ENCODE measurements at places on chromosomes 4 and X.

DNA sequence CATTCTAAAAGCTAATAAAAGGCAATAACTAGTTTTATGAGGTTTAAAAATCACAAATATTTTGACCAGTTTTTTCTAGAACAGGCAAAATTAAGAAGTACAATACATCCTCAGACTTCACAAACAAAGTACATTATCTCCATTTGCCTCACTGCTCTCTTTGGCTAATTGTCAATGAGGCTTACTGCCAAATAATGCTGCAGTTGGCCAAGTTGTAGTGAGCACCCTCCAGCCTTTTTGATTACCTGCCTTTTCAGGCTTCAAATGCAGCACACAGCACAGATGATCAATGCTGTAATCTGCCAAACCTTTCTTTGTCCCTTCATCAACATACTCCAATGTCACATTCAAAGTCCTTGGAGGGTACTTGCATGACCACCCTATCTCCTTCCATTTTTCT lies 605.2 kb downstream of the KLHL13 start:
- DNase-seq: peak; percentile 5

GRCh38 chr4:166400270-166400894 lies 527.3 kb downstream of the TLL1 start:
- DNase-seq: peak; percentile 4

DNA sequence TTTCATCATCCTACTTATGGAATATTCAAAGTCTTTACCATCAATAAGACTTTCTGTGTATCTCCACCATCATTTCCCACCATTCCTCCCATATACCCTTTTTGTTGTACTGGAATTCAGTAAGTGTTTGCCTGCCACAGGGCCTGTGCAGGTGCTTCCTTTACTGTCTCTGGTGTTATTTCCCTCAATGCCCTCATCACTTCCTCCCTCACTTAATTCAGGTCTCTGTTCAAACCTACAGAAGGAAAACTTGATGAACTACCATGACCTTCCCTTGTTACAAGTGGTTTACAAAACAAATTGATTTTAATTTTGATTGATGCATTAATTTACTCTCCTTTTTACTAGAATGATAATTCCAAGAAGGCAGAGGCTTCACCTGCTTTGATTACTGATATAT lies 159.5 kb upstream of the FAT4 start:
- DNase-seq: no peak

DNA sequence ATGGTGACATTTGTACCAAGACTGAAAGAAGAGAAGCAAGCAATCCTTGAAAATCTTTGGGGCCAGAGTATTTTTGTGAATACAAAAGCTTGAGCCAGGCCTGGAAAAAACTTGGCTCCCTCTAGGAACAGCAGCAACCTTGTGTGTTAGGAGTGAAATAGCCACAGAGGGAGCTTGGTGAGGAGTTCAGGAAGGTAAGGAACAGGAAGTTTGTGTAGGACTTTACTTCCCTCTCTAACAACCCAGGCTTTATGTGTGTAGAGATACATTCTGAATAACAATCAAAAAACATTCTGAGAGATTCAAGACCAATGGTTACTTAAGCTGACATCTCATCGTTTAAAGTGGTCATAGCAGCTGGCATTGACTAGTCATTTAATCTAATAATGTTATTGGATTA lies 668.5 kb downstream of the PCDH18 start:
- DNase-seq: peak; percentile 12

DNA sequence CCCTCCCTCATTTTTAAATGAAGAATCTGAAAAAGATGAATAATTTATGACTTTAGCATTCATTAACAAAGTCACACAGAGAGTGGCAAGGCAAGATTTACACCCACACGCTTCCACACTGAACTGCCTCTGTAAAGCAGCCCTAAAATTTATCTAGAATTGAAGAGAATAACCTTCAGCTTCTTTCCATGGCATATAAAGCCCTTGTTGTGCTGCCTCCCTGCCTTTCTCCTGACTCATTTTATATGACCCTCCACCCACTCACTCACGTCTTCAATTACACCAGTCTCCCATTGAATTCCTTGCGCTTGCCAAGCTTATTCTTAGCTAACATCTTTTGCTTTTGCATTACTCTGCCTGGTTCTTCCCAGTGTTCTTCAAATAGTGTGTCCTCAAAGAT lies 2649.3 kb downstream of the PCDH7 start:
- DNase-seq: peak; percentile 10

- DNase-seq: no peak
These were observed 711.0 kb downstream of the RPA4 start for GRCh38 chrX:97594646-97595224.

DNA sequence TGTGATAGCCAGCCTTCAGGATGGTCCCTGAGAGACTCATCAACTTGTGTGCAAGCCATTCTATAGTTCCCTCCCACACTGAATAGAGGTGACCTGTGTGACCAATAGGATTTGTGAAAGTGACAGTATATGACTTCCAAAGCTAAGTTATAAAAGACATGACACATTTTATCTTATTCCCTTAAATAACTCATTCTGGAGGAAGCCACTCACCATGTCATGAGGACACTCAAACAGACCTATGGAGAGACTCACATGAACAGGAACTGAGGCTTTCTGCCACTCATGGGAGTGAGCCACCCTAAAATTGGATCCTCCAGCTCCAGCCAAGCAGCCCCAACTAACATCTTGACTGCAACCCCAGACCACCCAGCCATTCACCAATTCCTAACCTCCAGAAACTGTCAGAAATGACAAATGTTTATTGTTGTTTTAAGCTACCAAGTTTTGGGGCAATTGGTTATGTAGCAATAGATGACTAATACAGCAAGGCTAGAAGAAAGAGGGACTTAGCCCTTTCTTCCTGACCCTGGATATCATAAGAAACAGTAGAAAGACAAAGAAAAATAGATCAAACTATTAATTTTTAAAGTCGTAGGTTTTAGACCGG lies 9.0 kb upstream of the CHIC2 start:
- DNase-seq: no peak

DNA sequence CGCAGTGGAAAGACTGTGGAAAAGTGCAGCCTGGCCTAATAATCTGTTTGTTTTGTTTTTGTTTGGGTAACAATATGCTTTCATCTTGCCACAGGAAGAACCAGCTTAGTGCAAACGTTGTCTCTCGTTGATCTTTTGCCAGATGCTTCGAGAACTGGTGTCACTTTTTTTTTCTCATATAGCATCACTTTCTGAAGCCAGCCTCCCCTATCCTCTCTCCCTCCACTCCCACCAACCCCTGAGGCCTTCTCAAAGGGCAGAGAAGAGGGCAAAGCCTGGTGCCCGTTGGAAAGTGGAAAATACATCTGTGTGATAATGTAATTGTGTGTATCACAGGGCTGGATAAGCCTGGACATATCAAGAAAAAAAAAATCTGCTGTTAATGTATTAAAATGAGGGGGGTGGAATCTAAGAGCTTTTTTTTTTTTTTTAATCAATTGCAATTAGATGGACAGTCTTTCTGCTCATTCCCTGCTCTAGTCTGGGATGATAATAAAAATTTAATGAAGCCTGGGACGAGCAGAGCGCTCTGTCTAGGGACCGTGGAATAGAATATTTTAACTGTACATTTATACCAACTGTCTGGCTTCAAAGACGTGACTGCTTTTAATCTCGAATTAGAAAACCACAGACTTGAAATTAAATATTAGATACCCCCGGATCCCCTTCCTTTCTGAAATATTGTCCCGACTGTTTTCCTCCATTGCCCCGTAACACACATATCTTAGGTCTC lies 8.1 kb downstream of the POU4F2 start:
- no peak for DNase-seq

- no peak for DNase-seq
These were observed 2.8 kb downstream of the RENBP start for GRCh38 chrX:153941336-153942252.

DNA sequence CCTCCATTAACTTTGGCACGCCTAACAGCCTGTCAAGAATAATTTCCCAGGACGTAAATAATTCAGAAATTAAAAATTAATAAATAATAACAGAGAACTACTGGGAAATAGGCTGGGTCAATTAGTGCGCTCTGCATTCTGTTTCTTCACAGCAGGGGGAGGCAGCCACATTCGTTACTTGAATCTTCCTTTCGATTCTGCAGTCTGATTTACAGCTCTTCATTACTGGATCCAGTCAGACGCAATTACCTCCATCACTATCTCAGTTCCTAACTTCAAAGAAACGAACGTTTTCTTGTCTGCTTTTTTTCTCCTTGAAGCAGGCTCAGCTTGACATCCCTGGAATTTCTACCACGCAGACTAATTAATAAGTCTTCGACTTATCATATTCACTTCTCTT lies 9.0 kb upstream of the RPL34 start:
- no peak for DNase-seq

GRCh38 chr4:159222043-159222552 lies 119.2 kb downstream of the RAPGEF2 start:
- DNase-seq: no peak

- DNase-seq: no peak
These were observed 83.7 kb downstream of the FREM3 start for GRCh38 chr4:143616771-143617170.

GRCh38 chr4:785332-786073 lies 40.4 kb downstream of the CPLX1 start:
- DNase-seq: no peak

DNA sequence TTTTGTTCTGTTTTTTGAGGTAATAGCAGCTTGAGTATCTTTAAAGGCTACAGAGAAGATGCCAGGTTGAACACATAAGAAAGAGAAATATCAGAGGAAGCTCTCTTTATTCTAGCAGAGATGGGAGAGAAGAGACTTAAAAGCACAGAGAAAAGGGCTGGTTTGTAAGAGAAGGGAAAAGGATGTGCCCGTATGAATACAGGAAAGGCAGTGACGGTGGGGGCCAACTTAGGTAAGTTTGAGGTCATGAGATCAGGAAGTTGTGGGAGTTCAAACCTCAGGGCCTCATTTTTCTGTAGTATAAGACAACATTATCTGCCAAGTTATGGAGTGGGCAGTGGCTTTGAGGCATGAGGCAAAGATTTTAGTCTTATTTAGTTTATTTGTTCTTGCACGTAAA lies 121.3 kb upstream of the S100G start:
- no peak for DNase-seq

DNA sequence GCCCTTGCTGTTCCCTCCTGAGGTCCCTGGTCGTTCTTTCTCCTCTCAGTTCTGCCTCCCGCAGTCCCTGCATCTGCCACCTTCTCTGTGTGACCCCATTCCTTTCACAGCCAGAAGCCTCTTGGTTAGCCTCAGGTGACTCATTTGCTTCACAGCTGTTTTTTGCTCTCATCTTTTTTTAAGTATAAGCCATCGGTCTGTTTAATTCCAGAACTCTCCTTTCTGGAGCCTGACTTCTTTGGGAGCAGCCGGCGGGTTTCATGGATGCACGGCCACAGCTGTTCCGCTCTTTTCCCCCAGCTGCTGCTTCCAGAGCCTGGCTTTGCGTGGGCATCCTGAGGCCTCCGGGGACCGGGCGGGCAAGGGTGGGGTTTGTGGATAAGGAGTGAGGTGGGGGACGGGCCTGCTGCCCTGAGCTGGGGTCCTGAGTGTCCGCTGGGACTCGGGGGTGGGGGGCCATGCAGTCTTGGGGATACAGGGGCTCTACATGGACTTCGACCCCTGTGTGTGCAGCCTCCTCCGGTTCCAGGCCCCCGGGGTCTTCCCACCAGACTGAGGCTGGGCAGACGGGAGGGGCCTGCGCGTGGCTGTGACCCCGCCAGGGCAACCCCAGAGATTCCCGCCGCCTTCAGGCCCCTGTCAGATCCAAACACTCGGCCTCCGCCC lies 46.7 kb downstream of the PCGF3 start:
- DNase-seq: peak; percentile 84

DNA sequence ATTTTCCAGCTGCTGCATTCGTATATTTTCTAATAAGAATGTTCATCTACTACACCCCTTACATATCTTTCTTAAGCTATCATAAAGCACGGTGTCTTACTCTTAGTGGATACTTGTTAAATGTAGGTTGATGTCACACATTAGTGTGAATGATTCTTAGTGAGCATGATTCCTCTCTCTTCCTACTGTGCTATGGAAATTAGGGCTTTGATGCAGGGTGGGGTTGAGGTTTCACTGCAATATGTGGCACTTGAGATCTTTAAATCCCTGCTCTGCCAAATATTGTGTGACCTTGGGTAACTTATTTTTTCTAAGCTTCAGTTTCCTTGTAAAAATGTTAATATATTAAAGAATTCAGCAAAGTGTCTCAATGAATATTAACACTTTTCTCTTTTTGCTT lies 188.4 kb downstream of the PDGFRA start:
- no peak for DNase-seq

GRCh38 chr4:88531549-88531948 lies 8.0 kb upstream of the PYURF start:
- no peak for DNase-seq

- no peak for DNase-seq
These were observed 62.7 kb downstream of the TMEM131L start for GRCh38 chr4:153528705-153529485.

DNA sequence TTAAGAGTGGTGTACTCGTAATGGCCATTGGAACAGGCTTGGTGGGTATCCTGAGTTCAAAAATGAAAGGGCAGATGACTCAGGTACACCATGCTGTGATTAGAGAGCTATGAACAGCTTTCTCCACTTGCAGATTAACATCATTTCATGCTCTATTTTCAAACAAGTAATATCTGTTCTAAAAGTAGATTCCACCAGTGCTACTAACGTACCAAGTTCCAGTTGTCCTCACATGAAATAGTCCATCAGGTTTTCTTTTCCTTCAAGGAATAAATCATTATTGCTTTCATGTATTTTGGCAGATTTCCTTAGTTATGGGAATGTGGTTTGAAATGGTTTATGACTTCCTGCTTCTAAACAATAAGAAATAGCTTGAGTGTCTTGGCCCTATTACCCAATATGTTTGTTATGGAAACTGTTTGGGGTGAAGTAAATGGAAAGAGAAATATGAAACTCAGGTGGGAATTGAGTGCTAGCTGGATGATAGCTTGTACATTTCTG lies 49.9 kb downstream of the PCDH7 start:
- peak; percentile 82 for DNase-seq

DNA sequence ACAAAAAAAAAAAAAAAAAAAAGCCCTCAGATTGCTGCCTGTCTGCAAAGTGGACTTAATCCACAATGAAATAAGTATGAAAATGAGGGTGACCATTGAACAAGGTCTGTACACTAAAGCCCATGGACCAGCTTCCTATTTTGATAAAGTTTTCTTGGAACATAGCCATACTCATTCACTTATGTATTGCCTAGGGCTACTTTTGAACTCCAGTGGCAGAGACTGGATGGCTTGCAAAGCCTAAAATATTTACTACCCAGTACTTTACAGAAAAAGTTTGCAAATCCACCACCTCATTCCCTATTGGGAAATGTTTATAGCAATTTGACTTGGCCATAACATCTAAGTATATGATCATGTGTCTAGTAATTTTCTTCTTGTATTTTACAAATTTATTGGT lies 481.7 kb downstream of the NAF1 start:
- no peak for DNase-seq

- DNase-seq: no peak
These were observed 739.9 kb upstream of the AMOT start for GRCh38 chrX:113580486-113580885.
